ENCODE measurements at places on chromosomes 13 and 19.

- DNase-seq, result peak; percentile 29
These were observed at the start of gene PNMA8C for GRCh38 chr19:46428239-46429135. PNMA8C (minus strand) TSS chr19:46428936; CDS start chr19:46428359, 577 bp downstream.

DNA sequence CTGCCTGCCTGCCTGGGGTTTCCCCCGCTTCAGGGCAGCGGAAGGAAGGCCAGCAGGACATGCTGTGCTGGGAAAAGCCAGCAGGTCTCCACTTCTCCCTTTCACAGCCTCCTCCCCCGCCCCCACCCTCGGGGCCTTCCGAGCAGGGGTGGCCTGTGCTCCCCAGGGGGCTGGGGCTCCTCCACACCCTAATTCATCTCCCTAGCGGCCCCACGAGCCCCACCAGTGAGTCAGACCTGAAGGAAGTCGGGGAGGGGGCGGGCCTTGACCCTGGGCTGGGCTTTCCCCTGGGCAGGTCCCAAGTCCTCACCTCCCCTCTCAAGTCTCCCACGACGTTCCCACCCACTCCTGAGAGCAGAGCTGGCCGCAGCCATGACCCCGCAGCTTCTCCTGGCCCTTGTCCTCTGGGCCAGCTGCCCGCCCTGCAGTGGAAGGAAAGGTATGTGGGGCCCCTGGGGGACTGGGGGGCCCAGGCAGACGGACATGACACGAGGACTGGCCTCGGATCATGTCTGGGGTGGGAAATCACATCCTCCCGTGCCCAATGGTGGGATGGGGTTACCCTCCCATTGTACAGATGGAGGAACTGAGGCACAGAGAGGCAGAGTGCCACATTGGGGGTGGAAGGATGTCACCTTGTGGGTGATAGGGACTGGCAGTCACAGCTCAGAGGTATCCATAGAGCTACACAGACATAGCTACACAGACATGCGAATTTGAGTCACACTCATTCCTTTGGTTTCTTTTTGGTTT, at the start of gene EBI3:
Gene EBI3 (plus strand): TSS at position 345 of the 753 bp plus-strand sequence. CDS start 28 bp downstream, at position 373.
- no peak for DNase-seq

DNA sequence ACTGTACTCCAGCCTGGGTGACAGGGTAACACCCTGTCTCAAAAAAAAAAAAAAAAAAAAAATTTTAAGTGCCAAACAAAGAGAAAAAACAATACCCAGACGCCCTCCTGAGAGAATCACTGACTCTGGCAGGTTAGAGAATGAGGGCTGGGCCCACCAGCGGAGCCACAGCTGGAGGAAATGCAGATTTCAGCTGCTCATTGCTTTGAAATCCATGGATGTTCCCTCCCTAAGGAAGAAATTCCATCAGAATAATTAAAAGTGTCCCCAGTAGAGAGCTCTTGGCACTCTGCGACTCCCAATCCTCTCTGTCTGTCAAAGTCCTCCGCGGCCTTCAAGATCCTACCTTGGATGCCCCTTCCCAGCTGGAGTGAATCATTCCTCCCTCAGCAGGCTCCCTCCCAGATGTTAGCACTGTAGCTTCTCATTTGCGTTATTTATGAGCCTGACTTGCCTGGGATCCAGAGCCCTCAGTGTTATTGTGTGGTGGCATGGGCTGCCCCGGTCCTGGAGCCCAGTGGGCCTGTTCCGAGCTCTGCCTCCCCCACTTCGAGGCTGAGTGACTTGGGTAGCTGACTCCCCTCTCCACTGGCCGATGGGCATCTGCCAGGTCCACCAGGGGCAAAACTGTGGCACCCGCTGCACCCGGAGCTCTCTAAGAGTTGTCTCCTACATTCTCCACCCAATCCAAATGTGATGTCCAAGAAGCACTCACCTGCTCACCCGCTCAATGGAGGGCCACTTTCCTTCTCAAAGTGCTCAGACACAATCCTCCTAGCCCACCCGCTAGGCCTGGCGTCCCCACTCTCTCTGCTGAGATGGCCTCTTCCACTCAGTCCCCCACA, 47.0 kb downstream of the SERP2 start:
- no peak for DNase-seq

- peak; percentile 58 for DNase-seq
These were observed 28.7 kb downstream of the CYP4F2 start for GRCh38 chr19:15869109-15869555.

GRCh38 chr19:50435221-50435620, 2.5 kb downstream of the MYBPC2 start:
- DNase-seq, result no peak

- DNase-seq, result no peak
These were observed 44.7 kb downstream of the SPTBN4 start for GRCh38 chr19:40511487-40511886.

- no peak for DNase-seq
These were observed 436.2 kb downstream of the SLITRK6 start for GRCh38 chr13:85362980-85363379.

- DNase-seq, result no peak
These were observed 23.9 kb upstream of the TPM4 start for GRCh38 chr19:16052353-16052752.

GRCh38 chr19:33407716-33408115, 34.2 kb downstream of the CEBPG start:
- DNase-seq, result no peak
